ENCODE measurements at places on chromosomes 12 and 14.

DNA sequence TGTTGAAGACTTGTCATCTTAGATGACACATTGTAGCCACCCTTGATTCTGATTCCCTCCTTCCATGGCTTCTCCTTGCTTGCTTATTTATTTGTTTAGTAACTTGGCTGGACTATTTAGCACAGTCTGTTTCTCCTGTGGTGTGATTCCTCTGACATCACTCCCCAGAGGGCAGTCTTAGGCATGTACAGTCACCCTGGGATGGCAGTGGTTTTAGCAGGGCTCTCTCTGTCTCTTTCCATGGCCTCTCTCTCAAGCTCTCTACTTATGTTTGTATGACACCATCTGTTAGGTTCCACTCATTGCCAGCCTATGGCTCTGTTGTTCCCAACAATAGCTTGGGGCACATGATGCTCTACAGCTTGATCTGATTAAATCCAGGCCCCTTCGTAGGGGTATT is 158.3 kb downstream of the ADGRD1 start:
- no peak for DNase-seq

GRCh38 chr12:44570036-44570583 is 306.0 kb downstream of the NELL2 start:
- no peak for DNase-seq

- no peak for DNase-seq
These were observed 37.9 kb downstream of the LRRK2 start for GRCh38 chr12:40262657-40263056.

DNA sequence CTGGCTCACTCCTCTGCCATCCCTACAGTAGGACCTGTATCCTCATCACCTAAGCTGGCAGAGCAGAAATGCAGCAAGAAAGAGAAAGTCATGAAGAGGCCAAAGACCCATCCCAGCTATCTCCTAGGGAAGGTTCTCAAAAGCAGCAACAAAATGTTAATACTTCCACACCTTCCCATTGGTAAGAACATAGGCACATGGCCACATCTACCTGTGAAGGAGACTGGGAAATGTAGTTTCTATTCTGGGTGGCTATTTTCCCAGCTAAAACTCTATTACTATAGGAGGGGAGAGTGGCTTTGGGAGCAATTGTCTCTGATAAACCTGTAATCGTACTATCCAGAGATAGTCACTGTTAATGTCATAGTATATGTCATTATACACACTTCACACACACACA is 13.7 kb upstream of the EIF2B2 start:
- DNase-seq: no peak

GRCh38 chr12:11986165-11986564 is 84.6 kb upstream of the BCL2L14 start:
- no peak for DNase-seq

- DNase-seq: no peak
These were observed 145.0 kb downstream of the SLC38A6 start for GRCh38 chr14:61125867-61126572.

GRCh38 chr12:46135750-46136149 is 133.1 kb downstream of the SLC38A1 start:
- DNase-seq: no peak

DNA sequence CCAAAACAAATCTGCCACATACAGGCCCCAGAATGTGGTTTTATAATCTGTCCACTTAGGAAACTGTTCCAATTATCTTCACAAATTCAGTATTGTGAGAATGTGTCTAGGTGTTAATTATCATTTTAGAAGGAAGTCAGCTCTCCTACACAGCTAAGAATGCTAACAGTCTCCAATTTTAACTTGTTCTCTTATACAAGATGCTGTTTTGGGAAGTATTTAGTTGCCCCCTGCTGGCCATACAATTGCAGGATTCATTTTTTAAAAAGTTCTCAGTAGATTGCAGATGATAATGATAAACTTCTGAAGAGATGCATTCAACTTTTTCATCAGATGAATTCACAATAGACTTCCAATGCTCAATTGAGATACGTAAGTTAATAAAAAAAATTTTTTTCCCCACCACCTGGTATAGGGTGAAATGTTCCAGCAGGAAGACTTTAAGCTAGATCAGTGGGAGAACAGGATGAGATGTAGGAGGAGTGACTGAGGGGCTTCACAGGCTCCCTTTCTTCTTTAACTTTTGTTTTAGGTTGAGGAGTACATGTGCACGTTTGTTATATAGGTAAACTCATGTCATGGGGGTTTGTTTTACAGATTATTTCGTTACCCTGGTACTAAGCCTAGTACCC is 27.3 kb upstream of the OSBPL8 start:
- peak; percentile 53 for DNase-seq

DNA sequence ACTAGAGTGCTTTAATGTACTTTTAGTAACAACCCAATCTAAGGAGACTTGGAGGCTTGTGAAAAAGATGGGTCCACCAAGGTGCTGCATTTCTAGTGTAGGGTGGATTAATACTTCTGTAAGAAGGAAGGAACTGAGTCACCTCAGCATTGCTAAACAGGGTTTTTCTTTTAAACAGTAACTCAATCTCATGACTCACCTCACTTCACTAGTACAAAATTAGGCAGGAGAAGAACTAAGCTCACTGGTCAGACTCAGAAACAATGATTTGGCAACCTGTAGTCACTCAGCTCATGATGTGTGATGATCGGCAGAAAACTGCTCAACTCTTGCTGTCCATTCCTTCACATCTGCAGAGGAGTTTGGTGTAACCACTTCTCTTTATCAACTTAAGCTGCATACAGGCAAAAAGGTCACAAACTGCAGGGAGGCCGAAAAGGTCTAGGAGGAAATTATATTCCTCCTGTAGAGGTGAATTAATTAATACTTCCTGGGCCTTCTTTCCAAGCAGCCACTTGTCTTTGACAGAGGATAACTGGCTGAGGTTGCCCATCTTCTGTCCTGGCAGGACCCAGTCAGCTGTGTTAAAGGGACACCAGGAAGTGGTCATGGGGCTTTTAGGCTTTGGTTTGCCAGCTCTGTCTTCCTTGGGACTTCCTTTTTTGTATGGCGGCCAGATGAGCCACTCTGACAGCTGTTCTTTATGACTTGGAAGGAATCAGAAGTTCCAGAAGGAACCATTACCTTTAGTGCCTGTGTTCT is 466.9 kb downstream of the FUT8 start:
- DNase-seq: no peak

DNA sequence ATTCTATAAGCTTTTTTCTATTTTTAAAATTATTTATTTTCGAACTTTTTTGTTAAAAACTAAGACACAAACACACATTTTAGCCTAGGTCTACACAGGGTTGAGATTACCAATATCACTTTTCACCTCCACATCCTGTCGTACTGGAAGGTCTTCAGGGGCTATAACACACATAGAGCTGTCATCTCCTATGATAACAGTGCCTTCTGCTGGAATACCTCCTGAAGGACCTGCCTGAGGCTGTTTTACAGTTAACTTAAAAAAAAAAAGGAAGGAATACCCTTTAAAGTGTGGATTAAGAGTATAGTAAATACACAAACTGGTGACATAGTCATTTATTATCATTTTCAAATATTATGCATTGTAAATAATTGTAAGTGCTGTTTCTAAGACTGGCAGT is 43.0 kb downstream of the RASSF8 start:
- DNase-seq: no peak

- DNase-seq: no peak
These were observed 327.2 kb downstream of the BTG1 start for GRCh38 chr12:91818227-91819131.

GRCh38 chr12:116563262-116563661 is 4.1 kb downstream of the MAP1LC3B2 start:
- no peak for DNase-seq

DNA sequence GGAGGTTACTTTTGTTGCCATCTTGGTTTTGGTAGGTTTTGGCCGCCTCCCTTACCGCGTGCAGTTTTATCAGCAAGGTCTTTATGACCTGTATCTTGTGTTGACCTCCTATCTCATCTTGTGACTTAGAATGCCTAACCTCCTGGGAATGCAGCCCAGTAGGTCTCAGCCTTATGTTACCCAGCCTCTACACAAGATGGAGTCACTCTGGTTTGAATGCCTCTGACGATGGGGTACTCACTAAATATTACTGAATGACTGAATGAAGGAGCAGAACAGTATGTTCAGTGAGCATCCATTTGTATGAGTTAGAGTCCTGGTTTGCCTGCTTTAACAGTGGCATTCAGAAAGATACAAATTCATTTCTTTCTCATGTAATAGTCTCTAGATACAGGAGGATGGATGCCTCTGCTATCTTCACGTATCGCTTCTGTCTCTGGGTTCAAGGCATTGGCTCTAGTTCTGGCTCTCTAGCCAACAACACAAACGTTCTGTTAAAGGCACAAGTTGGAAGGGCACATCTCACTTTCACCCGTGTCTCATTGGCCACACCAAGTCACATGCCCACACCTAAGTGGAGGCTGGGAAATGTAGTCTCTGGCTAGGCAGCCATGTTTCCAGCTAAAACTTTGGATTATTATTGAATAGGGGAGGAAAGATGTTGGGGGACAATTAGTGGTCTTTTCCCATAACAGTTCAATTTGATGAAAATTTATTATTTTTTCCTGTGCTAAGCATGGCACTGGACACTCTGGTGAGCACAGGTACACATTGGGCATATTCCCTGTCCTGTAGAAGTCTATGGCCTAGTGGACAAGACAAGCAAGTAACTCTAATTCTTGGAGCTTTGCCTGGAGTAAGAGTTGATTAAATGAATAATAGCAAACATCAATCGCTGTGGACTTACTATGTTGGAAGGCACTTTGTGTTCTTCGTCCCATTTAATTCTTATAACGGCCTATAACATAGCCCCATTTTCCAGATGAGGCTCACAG is 75.2 kb upstream of the RPH3A start:
- peak; percentile 36 for DNase-seq

- no peak for DNase-seq
These were observed 150.1 kb upstream of the LRIG3 start for GRCh38 chr12:59070322-59070933.

DNA sequence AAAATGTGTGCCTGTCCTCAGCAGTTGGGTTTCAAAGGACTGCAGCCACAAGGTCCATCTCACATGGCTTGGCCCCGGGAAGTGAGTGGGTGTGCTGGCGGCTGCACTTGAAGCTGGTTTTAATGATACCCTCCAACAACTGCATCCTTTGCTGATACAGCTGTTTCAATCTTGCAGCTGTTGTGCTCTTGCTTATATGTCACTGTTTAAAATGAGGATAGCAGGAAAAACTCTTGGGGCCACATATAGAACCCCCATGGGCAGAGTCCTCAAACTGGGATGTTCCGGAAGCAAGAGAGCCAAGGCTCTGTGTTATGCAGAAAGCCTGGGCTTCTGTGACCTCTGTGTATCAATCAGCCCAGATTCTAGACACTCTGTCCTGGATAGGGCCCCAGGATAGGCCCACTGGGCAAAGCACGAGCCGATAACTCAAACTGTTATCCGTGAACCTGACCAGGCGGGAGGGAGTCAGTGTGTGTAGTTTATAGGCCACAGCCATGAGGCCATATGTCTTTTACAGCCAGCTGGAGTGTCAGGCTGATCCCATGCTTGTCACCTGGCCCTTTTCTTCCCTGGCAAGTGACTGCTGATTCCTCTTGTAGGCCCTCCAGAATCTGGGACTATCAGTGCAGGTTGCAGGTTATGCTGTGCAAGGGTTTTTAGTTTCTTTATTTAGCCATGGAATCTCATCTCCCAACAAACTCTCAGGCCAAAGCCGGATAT is 74.3 kb downstream of the SSPN start:
- no peak for DNase-seq

Data from HAP-1 (cell line).